ENCODE measurements at places on chromosomes 11 and 22. TPM values are rescaled to one million over a fixed set of nuclear protein-coding genes. Genes with fewer than 3 reads are reported as not detected.
A peak's percentile ranks its signal among the peaks of the same experiment; 100 is the strongest.

GRCh38 chr22:45696227-45696626 is 24.6 kb downstream of the ATXN10 start:
- H3K4me3 ChIP-seq: no peak overlapping the region
- no peak overlapping the region for H3K27ac ChIP-seq
- no peaks in the 10 kb centered on the region for H3K4me1 ChIP-seq
- no peaks in the 10 kb centered on the region for H3K27me3 ChIP-seq
- H3K36me3 ChIP-seq: peaks cover 30% of the 10 kb centered on the region

- H3K4me1 ChIP-seq: peaks cover 13% of the 10 kb centered on the region
- H3K36me3 ChIP-seq: no peaks in the 10 kb centered on the region
- peaks cover 2% of the 10 kb centered on the region for H3K27me3 ChIP-seq
- DNase-seq: no peak
Observed at GRCh38 chr11:112320668-112321067, 60.0 kb upstream of the PLET1 start.

DNA sequence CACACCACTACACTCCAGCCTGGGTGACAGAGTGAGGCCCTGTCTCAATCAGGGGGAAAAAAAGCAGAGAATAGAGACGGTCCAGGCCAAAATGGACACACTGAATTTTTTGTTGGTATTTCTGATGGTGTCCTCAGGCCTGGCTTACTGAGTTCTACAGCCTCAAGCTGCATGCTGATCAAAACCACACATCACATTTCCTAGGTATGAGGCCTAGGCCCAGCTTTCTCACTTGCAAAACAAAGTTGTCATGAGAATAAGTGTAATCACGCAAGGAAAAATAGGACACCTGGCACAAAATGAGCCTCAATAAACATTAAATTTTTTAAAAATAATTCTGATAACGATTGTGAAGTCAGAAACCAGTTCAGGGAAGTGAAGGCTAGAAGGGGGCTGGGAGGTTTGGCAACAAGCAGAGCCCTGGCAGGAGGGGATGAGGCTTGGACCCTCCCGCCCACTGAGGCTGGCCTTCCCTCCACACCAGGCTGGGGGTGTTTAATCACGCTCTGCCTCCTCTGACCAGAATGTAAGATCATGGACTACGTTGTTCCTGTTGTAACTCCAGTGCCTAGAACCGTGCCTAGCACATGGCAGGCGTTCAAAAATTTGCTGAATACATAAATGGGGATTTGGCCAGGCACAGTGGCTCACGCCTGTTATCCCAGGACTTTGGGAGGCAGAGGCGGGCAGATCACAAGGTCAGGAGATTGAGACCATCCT is 18.1 kb downstream of the PACSIN2 start:
- H3K4me3 ChIP-seq: no peak overlapping the region
- H3K36me3 ChIP-seq: peaks cover 8% of the 10 kb centered on the region
- no peaks in the 10 kb centered on the region for H3K27me3 ChIP-seq

DNA sequence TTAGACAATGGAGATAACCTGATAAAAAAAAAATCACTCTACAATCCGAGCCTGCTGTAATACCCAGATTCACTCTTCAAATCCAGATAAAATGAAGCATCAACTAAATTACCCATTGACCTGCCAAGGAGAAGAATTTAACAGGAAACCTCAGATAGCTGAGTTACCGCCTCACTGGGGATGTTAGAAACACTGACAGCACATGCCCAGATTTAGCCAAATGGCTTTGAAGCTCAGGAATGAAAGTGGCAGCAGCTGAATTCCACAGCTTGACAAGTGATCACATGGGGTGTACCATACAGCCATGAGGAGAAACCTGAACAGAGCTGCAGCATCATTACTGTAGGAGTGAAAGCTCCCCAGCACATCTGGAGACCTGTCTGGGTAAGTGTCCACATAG is 807.6 kb downstream of the DLG2 start:
- no peaks in the 10 kb centered on the region for H3K4me1 ChIP-seq
- no peaks in the 10 kb centered on the region for H3K27me3 ChIP-seq
- DNase-seq: no peak
- no peak overlapping the region for H3K4me3 ChIP-seq
- no peak overlapping the region for H3K27ac ChIP-seq

- no peaks in the 10 kb centered on the region for H3K36me3 ChIP-seq
- no peak overlapping the region for H3K4me3 ChIP-seq
- DNase-seq: no peak
- H3K27me3 ChIP-seq: peaks cover 5% of the 10 kb centered on the region
- no peaks in the 10 kb centered on the region for H3K4me1 ChIP-seq
Observed at GRCh38 chr11:32706985-32707741, 87.3 kb downstream of the CCDC73 start.

DNA sequence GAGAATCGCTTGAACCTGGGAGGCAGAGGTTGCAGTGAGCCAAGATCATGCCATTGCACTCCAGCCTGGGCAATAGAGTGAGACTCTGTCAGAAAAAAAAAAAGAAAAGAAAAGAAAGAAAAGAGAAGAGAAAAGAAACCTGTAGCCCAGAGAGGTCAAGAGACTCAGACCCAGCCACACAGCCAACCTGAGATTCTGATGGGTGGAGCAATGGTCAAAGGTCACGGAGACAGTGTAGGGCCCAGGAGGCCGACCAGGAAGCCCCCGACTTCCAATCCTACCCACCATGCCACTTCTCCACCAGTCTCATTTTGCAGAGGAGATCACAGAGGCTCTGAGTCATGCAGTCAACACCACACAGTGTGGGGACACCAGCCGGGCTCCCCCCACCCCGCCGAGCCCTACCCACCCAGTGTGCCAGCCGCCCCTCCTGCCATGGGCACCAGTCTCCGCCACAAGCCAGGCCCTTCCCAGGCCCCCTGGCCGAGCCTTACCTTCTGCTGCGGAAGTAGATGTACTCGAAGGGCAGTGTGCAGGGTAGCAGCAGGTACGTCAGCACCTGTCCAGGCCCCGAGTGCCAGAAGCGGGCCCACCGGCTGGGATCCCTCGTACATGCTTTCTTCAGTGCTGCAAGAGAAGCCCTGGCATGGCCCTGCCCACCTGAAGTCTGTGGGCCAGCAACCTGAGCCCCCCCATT is 7.9 kb downstream of the PNPLA5 start:
- no peak overlapping the region for H3K27ac ChIP-seq
- H3K36me3 ChIP-seq: no peaks in the 10 kb centered on the region
- peaks cover 2% of the 10 kb centered on the region for H3K27me3 ChIP-seq
- H3K4me1 ChIP-seq: no peaks in the 10 kb centered on the region

DNA sequence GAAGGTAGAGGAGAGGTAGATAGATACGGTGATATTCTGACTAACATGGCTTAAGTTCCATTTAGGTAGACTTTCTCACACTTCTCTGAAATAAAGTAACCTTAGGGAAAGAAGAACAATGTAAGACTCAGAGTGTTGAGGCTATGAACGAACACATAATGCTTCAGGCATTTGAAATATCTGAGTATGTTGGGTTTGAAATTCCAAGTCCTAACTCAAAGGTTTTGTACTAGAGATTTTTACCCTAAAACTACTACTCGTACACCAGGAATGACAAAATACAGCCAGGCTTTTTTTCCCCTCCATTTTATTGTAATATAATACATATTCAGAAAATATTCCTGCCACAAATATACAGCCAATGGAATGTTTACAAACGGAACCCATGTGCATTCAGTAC is 592.6 kb downstream of the ETS1 start:
- no peak overlapping the region for H3K4me3 ChIP-seq
- no peaks in the 10 kb centered on the region for H3K36me3 ChIP-seq
- peaks cover 8% of the 10 kb centered on the region for H3K27me3 ChIP-seq

DNA sequence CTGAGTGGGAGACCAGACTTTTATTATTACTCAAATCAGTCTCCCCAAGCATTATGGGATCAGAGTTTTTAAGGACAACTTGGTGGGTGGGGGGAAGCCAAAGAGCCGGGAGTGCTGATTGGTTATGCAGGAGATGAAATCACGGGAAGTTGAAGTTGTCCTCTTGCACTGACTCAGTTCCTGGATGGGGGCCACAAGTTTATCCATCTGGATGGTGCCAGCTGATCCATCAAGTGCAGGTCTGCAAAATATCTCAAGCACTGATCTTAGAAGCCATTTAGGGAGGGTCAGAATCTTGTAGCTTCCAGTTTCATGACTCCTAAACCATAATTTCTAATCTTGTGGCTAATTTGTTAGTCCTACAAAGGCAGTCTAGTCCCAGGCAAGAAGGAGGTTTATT is 53.5 kb upstream of the LMO1 start:
- no peaks in the 10 kb centered on the region for H3K4me1 ChIP-seq
- no peaks in the 10 kb centered on the region for H3K27me3 ChIP-seq
- H3K4me3 ChIP-seq: no peak overlapping the region
- DNase-seq: no peak
- H3K27ac ChIP-seq: no peak overlapping the region
- H3K36me3 ChIP-seq: no peaks in the 10 kb centered on the region

GRCh38 chr22:34198976-34199375 is 278.7 kb upstream of the LARGE1 start:
- H3K27me3 ChIP-seq: no peaks in the 10 kb centered on the region
- no peaks in the 10 kb centered on the region for H3K4me1 ChIP-seq
- H3K36me3 ChIP-seq: no peaks in the 10 kb centered on the region
- no peak overlapping the region for H3K27ac ChIP-seq

DNA sequence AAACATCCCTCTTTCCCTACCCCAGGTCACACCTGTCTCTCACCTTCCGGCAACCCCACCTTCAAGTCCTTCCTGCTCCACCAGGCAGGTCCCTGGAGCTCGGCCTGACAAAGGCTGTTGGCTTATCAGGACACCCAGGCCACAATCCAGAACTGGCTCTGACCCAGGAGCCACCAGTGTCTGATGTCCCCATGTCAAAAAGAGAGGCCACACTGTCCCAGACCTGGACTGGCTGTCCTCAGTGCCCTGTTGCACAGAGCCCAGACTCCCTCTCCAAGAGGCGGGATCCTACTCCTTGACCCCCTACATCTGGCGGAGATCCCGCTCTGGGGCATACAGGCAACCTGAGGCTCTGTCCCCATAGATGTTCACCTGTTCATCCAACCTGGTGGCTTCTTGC is 116.0 kb downstream of the MN1 start:
- H3K27ac ChIP-seq: no peak overlapping the region
- H3K27me3 ChIP-seq: no peaks in the 10 kb centered on the region

DNA sequence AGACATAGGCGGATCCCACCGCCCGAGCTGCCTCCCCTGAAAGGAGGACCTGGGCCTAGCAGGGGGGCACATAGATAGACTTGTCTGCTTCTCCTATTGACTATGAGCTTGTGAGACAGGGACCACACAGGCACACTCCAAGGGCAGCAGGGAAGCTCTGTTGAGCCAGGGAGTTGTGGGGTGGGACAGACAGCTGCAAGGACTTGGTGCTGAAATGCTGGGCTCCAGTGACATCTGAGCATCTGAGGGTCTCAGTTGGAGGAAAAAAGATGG is 53.4 kb upstream of the ANO1 start:
- H3K4me3 ChIP-seq: no peak overlapping the region
- DNase-seq: no peak
- no peaks in the 10 kb centered on the region for H3K36me3 ChIP-seq
- no peaks in the 10 kb centered on the region for H3K4me1 ChIP-seq
- H3K27ac ChIP-seq: no peak overlapping the region

GRCh38 chr11:106585061-106585460 is 433.2 kb downstream of the GUCY1A2 start:
- no peak overlapping the region for H3K27ac ChIP-seq
- no peak overlapping the region for H3K4me3 ChIP-seq
- DNase-seq: no peak
- no peaks in the 10 kb centered on the region for H3K4me1 ChIP-seq
- no peaks in the 10 kb centered on the region for H3K36me3 ChIP-seq
- no peaks in the 10 kb centered on the region for H3K27me3 ChIP-seq

- no peaks in the 10 kb centered on the region for H3K4me1 ChIP-seq
- DNase-seq: peak; percentile 13
- H3K27ac ChIP-seq: no peak overlapping the region
- no peaks in the 10 kb centered on the region for H3K36me3 ChIP-seq
Observed at GRCh38 chr11:17607591-17608570, 60.8 kb downstream of the OTOG start.

DNA sequence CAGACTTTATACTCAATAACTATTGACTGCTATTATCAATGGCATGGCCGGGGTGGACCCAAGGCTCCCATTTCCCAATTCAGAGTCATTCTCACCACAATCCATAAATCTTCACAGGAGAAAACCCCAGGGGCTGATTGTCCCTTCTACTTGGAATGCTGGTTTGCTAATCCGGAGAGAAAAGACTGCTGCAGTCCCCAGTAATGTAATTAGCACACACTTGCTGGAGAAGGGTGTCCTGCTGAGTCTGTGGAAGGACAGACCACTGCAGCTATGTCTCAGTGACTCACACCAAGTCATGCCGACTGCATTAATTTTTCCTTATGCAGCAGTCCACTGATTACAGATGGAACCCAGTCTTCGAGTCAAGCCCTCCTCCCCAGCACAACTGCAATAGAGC is 5.9 kb upstream of the ETS1 start:
- no peak overlapping the region for H3K27ac ChIP-seq
- no peaks in the 10 kb centered on the region for H3K4me1 ChIP-seq

DNA sequence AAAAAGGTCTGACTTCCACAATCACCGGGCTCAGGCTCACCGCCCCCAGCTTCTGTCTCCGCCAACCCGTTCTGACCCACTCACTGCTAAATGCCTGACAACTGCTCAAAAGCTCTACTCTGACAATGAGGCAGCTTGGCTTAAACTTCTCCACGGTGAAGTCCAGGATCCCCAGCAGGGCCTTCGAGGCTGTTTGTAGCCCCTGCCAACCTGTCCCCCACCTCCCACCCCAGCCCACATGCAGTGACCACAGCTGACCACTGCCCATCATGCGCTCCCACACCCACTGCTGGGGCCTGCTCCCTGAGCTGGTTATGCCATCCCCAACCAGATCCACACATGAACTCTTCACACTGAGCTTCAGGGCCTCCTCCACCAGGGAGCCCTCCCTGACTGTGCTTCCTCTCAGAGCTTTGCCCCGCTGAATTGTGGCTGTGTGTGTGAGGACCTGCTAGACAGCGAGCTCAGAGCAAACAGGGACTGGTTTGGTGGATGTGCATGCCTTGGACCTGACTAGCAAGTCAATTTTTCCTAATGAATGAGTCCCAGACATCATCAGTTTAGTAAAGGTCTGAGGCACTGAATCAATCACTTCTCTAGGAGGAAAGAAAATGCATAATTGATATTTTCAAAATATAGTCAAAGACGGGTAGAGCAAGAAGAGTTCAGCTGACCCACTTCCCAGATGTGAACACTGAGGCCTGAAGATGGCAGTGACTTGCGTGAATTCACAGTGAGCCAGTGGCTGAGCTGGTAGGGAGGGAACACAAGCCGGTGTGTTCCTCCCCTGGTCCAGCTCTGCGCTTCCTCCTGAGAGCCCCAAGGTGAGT is 7.7 kb downstream of the LRRC32 start:
- H3K27ac ChIP-seq: no peak overlapping the region
- no peak for DNase-seq
- no peak overlapping the region for H3K4me3 ChIP-seq
- no peaks in the 10 kb centered on the region for H3K27me3 ChIP-seq
- peaks cover 29% of the 10 kb centered on the region for H3K4me1 ChIP-seq
- H3K36me3 ChIP-seq: no peaks in the 10 kb centered on the region

OR5P2 gene
- not detected for total RNA-seq

APOL6 gene
- total RNA-seq: 62.3 TPM

POTEH gene
- total RNA-seq: not detected

ACAD8 gene
- 20.7 TPM for total RNA-seq

CDC42EP1 gene
- 0.21 TPM for total RNA-seq

TSPAN32 gene
- 47.0 TPM for total RNA-seq

OR5L1 gene
- not detected for total RNA-seq

C11orf54 gene
- total RNA-seq: 19.3 TPM

ADORA2A gene
- total RNA-seq: 20.3 TPM

SAC3D1 gene
- total RNA-seq: 36.6 TPM

AMPD3 gene
- total RNA-seq: 11.9 TPM
